ENCODE measurements at places on chromosomes 13 and 19.
A peak's percentile ranks its signal among the peaks of the same experiment; 100 is the strongest.

GRCh38 chr19:29187676-29188075, 25.3 kb downstream of the UQCRFS1 start:
- no peak for DNase-seq

DNA sequence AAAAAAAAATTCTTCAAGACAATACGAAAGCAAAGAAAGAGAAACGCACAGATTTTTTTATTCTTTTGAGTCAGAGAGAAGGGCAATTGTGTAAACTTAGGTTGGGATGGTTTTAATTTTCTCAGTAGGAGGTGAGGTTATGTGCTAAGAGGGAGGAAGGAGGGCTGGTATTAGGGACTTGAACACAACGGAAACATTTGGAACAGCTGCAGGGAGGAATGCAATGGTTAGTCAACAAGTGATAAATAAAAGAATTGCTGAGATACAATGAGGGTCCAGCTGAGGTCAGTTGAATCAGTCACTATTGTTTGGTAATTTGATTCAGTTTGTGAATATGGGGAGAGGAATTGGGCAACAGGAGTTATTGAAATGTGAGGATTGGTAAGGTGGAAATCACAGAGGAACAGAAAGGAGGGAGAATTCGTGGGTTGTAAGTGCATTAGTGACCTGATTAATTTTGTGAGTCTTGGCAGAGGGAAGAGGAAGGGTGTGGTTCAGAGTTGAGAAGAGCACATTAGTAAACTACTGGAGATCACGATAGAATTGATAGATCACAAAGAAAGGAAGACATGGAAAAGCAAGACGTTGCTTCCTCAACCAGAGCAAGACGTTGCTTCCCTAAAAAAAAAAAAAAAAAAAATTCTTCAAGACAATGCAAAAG, 499.5 kb upstream of the SPRY2 start:
- no peak for DNase-seq

DNA sequence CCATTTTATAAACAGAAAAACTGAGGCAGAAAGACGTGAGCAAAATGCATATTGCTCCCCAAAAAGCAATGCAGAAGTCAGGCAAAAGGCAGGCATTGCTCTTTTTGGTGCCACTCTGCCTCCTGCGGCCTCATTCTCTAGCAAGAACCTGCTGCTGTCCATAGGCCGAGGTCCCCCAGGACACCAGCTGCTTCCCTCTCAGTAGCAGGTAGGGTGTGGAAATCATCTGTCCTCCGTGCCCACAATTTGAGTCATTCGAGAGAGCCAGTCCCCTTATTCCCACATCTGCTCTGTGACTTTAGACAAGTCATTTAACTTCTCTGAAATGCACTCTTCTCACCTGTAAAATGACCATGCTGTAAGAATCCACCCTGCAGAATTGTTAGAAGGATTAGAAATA, 50.0 kb downstream of the TNFRSF19 start:
- DNase-seq = no peak

DNA sequence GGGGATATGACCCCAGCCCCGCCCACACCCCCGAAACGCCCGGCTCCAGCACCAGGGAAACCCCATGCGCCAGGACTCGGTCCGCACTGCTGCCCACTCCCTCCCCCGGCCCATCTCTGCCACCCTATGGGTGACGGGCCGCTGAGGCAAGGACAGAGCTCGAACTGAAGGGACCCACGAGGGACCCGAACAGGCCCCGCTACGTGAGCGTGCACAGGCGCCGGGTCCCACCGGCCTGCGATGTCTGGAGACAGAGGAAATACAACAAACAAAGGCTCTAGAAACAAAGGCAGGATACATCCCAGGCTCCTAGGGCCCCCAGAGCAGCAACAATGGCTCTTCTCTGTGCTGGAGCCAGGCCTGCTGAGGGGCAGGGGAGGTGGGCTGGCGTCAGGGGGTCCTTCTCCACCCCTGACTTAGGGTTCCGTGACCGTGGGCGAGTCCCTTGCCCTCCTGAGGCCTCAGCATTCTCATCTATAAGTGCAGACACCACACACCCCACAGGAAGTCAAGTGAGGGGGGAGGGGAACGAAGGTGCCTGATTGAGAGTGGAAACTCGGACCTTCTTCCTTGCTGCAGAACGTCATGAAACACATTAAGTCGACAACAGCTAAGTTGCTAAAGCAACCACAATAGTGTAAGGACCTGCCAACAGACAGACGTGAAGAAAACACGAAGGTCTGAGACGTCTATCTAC, 3.1 kb downstream of the ABHD17A start:
- DNase-seq = peak; percentile 77

GRCh38 chr19:44611812-44612295, 1.5 kb upstream of the IGSF23 start:
- DNase-seq = no peak

- DNase-seq = no peak
Observed at GRCh38 chr13:108924541-108924940, 295.1 kb downstream of the MYO16 start.

GRCh38 chr19:13090511-13091231, 12.0 kb downstream of the LYL1 start:
- no peak for DNase-seq
